NCI-H2029 treated with DMSO at 0.1 percent for 48 hours (cell line): ENCODE measurements at places on chromosomes 13 and 19.
A peak's percentile ranks its signal among the peaks of the same experiment; 100 is the strongest.

- no peak for DNase-seq
These were observed 65.5 kb downstream of the TBC1D4 start for GRCh38 chr13:75416327-75417011.

DNA sequence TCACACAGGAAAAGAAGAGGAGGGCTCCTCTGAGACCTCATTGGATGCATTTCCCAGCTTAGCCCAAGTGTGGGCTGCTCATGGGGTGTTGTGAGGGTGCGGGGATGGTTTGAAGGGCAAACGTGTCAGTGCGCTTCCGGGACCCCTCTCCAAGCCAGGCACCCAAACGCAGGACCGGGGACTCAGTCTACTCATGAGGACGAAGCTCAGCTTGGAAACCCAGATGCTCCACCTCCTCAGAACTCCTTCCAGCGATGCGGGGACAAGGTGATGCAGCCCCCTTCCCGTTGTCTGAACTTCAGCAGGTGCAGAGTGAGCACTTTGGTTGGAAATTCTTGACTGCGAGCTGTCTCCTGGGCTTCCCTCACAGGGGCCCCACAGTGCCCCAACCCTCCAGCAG, 33.1 kb upstream of the MTIF3 start:
- no peak for DNase-seq

DNA sequence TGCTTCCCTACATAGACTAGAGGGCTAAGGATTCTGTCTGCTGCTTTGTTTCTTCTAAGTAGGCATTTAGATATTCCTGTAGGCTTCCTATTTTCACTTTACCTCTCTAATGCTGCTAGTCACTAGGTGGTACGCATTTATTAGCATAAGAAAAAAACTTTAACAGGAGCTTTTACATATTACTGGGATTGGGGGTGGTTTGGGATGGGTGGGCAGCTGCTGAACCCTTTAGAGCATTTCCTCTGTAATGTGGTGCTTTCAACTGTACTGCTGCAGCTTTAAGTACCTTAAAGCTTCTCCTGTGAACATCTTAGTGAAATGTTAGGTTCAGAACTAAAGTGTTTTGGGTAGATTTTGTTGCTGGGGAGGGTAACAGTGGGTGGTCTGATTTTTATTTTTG, 92.6 kb downstream of the ZNF486 start:
- no peak for DNase-seq

GRCh38 chr13:66546534-66547379, 683.4 kb downstream of the PCDH9 start:
- DNase-seq: no peak

- peak; percentile 18 for DNase-seq
These were observed 18.1 kb downstream of the ARHGEF18 start for GRCh38 chr19:7366701-7367420.

GRCh38 chr13:38366954-38367645, 17.4 kb downstream of the UFM1 start:
- DNase-seq: no peak

- peak; percentile 77 for DNase-seq
These were observed 1.2 kb upstream of the LENG9 start for GRCh38 chr19:54464630-54465425.

- DNase-seq: no peak
These were observed 26.1 kb downstream of the ATP11A start for GRCh38 chr13:112715715-112716460.

DNA sequence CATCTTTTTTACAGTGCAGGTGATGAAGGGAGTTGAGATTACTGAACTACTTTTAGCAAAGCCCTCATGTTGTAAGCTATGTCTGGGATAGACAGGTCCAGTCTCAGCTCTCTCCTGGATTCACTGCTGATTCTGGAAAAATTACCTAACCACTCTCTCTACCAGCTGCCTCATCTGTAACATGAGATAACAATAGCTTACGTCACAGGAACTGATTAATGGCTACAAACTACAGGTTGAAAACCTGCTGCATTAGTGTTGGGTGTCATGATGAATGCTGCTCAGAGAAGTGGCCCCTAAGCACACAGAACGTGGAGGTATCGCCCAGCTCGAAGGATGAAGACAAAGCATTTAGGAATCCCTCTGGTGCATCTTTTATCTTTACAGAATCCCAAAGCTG, 277.8 kb downstream of the ABCC4 start:
- peak; percentile 32 for DNase-seq

GRCh38 chr13:30846311-30846710, 59.8 kb upstream of the MEDAG start:
- no peak for DNase-seq

- peak; percentile 40 for DNase-seq
These were observed 2.0 kb downstream of the ZFP36 start for GRCh38 chr19:39408392-39409207.

GRCh38 chr13:39201180-39201579, 162.9 kb downstream of the NHLRC3 start:
- DNase-seq: no peak
